Activated CD8-positive, alpha-beta memory T cell treated with anti-CD3 and anti-CD28 coated beads for 24 hours (primary cell): ENCODE measurements at places on chromosomes 6 and 20.

DNA sequence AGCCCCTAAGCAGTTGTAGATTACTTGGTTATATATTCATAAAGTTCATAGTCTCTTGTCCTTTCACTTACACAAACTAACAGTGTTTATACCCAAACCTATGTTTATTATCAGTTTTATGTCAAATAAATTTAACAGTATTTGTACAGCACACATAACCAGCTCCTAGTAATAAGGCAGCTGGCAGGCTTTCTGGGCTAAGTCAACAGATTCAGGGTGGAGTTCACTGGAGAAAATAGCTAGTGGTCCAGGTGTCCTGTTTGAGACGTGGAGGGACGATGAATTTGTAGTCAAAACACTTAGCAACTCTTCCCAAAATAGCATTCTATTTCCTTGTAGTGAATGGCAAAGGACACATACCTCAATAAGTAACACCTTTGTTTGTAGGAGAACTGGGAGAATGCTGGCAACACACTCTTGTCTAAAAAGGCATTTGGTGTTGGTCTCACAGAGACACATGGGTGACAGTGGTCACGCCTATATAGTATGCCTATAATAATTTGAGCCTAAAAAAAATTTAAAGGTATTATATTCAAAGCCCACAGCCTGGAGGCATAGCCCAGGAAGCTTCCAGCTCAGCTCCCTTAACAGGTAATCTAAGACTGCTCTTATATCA lies 156.4 kb upstream of the CARMIL1 start:
- DNase-seq = no peak

DNA sequence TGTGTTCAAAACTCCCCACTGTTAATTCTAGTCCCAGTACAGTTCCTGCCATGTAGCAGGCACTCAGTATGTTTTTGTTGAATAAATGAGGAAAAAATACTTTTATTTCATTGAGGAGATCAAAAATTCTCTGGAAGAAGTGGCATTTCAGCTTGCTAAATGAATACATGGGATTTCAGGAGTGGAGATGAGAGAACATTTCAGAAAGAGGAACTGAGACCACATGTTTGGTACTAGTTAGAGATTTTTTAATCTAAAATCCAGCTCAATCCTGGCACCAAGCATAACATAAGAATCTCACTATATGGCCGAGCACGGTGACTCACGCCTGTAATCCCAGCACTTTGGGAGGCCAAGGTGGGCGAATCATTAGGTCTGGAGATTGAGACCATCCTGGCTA lies 75.4 kb downstream of the BTBD9 start:
- no peak for DNase-seq

DNA sequence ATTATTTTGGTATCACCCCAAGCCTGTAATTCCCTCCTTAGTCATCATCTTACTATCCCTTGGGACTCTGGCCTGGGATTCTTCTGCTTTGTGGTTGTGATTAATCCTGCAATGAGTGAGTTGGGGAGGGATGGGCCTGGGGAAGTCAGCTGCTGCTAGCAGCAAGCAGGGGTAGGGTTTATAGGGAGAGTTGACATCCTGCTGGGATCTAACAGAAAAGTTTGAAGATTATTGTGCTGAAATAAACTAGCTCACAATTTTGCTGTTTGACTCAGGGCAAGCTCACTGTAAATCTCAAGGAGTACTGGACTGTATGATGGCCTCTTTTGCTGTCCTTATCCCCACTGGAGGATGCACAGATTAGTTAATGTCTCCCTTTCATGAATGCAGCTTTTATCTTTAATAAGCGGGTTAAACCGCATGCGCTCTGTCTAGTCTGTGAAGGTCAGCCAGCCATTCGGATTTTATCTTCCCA lies 83.4 kb downstream of the JARID2 start:
- DNase-seq = no peak

DNA sequence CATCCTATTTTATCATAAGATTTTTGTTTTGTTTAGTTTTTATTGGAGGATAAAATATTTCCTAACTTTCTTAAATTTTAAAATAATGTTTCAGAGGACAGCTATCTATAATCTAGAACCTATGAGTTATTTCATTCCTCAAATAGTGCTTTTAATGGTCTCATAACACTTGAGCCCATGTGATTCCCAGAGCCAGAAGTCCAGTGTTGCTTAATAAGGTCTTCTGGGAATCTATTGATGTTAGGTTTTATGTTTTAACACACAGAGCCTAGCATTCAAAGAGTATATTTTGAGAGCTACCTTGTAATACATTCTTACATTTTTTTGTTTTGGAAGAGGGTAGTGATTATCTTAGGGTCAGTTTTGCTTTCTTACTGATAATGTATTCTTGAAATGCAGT lies 200.2 kb downstream of the CENPW start:
- DNase-seq = no peak

- DNase-seq = no peak
Measured at GRCh38 chr6:117817499-117817898, 89.6 kb upstream of the SLC35F1 start.

DNA sequence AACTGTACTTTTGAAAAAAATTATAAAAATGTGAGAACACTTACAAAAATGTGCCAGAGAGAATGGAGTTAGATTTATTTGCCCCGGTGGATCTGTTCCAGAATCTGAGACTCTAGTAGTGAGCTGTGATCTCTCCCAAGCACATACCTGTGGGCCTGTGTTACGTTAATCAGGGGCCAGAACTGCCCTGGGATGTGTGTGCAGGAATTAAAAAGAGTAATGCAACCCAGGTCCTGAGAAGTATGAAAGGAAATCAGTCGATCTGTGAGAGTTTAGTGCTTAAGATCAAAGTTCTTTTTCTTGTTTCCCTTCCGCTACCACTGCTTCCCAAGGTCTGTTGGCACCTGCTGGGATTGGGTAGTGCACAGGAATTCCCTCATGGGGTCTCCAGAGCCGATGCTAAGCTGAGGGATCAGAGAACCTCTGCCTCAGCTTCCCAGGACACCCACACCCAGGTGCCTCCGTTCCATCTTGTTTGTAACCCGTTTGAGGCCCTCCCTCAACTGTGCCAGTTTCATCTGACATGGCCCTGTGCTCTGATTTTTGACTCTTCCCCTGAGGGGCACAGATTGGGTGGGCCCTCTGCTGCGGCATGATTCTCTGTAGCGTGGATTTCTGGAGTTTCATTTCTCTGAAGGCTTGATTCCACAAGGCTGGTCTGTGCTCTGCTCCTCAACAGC lies 87.7 kb downstream of the RREB1 start:
- DNase-seq = no peak

DNA sequence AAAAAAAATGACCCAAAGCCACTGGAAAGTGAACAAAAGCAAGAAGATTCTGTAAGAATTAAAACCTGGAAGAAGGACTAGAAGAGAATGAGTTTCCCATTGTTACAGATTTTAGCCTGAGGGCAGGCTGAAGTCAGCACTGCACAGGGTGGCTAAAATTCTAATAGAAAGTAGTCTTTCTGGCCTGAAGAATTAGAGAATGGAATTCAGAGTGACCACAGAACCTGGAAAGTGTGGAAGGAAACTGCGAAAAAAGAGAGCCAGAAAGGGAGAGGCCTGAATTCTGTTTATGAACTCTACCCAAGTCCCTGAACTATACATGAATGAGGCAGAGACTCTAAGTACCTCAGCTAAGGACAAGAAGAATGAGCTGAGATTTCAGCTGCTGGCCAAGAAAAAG lies 38.9 kb upstream of the FILIP1 start:
- DNase-seq = no peak

DNA sequence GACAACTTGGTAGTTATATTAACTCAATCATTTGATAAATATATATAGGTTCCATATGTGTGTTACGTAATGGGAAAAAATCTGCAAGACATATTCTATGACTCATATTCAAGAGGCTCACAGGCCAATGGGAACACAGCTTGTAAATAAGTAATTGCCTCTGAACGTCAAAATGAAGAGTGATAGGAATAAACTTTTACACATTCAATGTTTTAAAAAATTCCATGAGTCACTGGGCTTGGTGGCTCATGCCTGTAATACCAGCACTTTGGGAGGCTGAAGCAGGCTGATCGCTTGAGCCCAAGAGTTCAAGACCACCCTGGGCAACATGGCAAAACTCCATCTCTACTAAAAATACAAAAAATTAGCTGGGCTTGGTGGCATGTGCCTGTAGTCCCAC lies 209.4 kb upstream of the MCHR2 start:
- DNase-seq = no peak

DNA sequence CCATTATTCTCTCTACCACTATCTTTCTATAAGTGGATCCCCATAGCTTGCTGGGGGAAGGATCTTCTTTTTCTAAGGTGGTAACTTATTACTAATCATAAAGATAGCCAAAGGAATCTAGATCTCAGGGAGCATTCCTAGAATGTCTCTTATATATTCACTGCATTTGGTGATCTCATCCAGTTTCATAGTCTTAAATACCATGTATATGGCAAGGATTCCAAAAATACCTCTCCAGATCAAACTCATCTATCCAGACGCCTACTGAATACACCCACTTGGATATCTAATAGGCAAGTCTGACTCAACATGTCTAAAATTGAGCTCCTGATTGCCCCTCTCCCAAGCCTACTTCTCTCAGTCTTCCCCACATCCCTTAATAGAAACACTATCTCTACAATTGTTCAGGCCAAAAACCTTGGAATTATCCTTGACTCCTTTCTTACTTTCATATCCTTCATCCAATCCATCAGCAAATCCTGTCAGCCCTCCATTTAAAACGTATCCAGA lies 264.4 kb downstream of the HACE1 start:
- DNase-seq = no peak

GRCh38 chr6:47153404-47153755 lies 111.2 kb upstream of the ADGRF1 start:
- DNase-seq = no peak

- no peak for DNase-seq
Measured at GRCh38 chr6:109322825-109323224, 59.4 kb downstream of the CD164 start.

GRCh38 chr6:34473967-34474366 lies 8.1 kb downstream of the PACSIN1 start:
- no peak for DNase-seq

- DNase-seq = no peak
Measured at GRCh38 chr6:30834646-30835045, 49.7 kb upstream of the DDR1 start.

DNA sequence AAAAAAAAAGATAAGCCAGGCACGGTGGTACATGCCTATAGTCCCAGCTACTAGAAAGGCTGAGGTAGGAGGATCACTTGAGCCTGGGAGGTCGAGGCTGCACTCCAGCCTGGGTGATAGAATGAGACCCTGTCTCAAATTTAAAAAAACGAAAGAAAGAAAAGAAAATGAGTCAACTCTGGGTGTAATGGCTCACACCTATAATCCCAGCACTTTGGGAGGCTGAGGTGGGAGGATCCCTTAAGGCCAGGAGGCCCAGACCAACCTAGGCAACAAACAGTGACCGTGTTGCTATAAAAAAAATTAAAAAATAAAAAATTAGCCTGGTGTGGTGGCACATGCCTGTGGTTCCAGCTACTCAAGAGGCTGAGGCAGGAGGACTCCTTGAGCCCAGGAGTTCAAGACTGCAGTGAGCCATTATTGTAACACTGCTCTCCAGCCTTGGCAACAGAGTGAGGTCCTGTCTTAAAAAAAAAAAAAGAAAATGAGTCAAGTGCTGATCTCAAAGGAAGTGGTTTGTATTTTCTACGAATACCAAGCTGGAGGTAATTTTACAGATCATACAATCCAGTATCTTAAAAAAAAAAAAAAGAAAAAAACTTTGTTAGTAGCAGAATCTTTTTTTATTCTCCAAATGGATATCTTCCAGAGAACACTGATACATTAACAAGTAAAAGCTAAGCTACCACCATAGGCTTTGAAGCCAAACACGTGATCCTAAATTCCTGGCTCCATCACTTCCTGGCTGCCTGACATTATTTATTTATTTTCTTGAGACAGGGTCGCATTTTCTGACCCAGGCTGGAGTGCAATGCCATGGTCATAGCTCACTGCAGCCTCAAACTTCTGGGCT lies 5.7 kb downstream of the COMMD7 start:
- DNase-seq = peak; percentile 67

DNA sequence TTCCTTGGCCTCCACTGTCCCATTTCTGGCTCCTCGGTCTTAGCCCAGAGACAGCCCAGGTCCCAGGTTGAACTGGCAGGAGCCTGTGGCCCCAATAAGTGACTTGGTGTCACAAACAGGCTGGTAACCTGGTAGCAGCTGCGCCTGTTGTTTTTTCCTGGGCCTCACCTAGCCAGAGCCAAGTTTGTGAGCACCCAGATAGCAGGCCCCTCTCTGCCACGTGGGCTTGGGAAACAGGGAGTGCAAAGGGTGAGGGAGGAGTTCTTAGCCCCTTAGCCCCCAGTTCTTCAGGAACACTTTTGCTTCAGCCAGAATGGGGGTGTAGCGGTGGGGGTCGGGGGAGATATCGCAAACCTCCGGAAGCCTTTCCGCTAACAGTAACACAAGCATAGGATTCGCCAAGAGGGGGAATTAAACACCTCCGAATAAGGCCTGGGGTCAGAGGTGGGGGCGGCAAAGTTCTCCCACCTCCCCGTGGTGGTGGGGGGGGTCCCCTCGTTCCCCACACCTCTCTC lies 760 bp downstream of the C6orf132 start:
- DNase-seq = no peak

GRCh38 chr6:169702840-169703246 lies 917 bp downstream of the C6orf120 start:
- no peak for DNase-seq
